Dermis microvascular lymphatic vessel endothelial cell (primary cell): ENCODE measurements at places on chromosomes 11 and 22. TPM values are rescaled to one million over a fixed set of nuclear protein-coding genes. Genes with fewer than 3 reads are reported as not detected.

DNA sequence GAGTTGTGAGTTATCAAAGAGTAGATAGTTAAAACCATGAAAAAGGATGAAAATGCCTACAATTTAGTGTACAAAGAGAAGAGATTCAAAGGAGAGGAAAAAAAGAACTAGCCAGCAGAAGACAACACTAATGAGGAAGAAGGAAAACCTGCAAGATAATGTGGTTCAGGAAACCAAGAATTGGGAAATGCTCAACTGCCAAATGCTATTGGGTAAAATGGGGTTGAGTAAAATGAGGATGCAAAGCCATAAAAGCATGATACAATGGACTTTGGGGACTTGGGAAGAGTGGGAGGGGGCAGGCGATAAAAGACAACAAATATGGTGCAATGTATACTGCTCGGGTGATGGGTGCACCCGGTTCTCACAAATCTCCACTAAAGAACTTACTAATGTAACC lies 7.6 kb upstream of the OR52K2 start:
- DNase-seq, result no peak

GRCh38 chr22:22744412-22745224 lies 100.2 kb downstream of the GGTLC2 start:
- DNase-seq, result no peak

DNA sequence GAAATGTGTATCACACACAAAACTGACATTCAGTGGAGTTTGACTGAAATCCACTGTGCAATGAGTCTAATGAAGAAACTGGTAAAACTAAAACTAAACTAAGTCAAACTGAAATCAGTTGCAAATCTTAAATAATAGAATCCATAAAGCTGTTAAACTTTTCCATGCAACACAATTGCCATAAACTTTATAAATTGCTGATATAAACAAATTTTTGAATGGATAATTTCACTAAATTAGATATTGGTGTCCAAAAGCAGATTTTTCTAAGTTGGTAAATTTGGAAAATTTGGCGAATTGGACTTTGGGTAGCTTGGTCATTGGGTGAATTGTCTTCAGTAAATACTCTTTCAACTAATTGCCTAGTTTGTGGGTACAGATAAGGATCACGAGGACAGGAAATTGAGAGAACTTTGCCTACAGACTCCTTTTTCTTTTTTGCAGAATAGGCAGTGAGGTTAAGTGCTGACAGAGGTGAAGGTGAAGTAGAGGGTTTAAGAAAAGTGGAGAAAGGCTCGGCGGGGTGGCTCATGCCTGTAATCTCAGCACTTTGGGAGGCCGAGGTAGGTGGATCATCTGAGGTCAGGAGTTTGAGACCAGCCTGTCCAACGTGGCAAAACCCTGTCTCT lies 12.8 kb downstream of the MRPL17 start:
- DNase-seq, result no peak

DNA sequence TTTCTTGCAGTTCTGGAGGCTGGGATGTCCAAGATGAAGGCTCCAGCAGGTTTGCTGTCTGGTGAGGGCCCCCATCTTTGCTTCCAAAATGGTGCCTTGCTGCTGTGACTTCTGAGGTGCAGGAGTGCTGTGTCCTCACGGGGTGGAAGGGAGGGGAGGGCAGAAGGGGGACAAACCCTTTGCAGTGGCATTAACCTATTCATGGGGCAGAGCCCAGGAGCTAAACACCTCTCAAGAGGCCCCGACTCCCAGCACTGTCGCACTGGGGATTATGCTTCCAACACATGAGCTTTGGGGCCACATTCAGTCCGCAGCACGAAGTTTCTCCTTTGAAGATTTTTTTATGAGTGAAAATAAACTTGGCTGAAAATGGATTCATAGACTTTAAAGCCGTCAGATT lies 25.5 kb upstream of the OSBPL5 start:
- no peak for DNase-seq

GRCh38 chr22:30291058-30291892 lies 2.0 kb upstream of the CASTOR1 start:
- DNase-seq, result peak; percentile 81

GRCh38 chr11:10518891-10519290 lies 22.1 kb downstream of the RNF141 start:
- no peak for DNase-seq

GRCh38 chr11:46363031-46363407 lies 15.8 kb downstream of the DGKZ start:
- DNase-seq, result peak; percentile 93

GRCh38 chr11:123174196-123175183 lies 20.6 kb downstream of the CLMP start:
- DNase-seq, result no peak

DNA sequence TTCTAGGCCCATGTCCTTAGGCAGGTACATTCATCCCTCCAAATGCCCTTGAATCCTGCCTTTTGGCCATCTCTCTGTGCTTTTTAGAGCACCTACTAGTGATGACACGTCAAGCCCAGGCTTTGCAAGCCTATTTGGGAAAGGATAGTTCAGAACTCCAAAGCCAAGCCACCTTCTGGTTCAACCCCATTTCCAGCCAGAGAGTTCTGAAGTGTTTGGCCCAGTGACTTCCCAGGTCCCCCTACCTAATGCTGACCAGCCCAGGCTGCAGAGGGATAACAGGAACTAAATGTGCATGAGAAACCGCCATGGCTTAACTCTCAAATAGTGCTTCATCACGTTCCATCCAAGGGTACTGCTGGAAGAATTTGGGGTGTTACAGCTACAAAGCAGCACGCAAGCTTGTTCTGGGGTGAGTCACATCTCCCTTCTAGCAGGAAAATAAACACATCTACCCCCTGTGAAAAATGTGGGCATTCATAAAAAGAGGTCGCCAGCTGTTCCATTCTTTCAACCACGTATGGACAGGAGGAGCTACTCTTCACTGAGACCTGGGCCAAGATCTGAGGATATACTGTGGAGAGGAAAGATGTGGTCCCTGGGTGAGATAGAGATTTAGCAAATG lies 2.0 kb upstream of the FXYD6 start:
- no peak for DNase-seq

- no peak for DNase-seq
Observed at GRCh38 chr11:19275496-19275895, 34.8 kb upstream of the E2F8 start.

- no peak for DNase-seq
Observed at GRCh38 chr11:88301488-88302140, 35.9 kb downstream of the CTSC start.

The INS gene
- total RNA-seq, result not detected in 2 replicates

The CEP126 gene
- 0.25 and 0.51 TPM in 2 replicates for total RNA-seq

The SCN3B gene
- total RNA-seq, result 1.4 and 8.5 TPM in 2 replicates

The SYT9 gene
- total RNA-seq, result 0.77 and 1.6 TPM in 2 replicates

The ACTN3 gene
- under 0.01 TPM in 2 replicates for total RNA-seq

The GPHA2 gene
- not detected in 2 replicates for total RNA-seq

The OR51B4 gene
- total RNA-seq, result not detected in 2 replicates

The ST14 gene
- total RNA-seq, result under 0.01 and 0.13 TPM in 2 replicates

The OLFML1 gene
- 0.25 TPM in 1 of 2 replicates, not detected in the other for total RNA-seq

The FAM83F gene
- total RNA-seq, result not detected in 2 replicates

The KDELR3 gene
- 32.9 and 40.8 TPM in 2 replicates for total RNA-seq
